Amniotic stem cell (primary cell): ENCODE measurements at places on chromosomes 5 and 9.

GRCh38 chr5:155530046-155530445, 516.5 kb downstream of the KIF4B start:
- DNase-seq, result no peak

- DNase-seq, result peak; percentile 61
These were observed 47.1 kb upstream of the RAI14 start for GRCh38 chr5:34608859-34609648.

GRCh38 chr9:97980918-97981845, 2.0 kb upstream of the ANP32B start:
- DNase-seq, result no peak

DNA sequence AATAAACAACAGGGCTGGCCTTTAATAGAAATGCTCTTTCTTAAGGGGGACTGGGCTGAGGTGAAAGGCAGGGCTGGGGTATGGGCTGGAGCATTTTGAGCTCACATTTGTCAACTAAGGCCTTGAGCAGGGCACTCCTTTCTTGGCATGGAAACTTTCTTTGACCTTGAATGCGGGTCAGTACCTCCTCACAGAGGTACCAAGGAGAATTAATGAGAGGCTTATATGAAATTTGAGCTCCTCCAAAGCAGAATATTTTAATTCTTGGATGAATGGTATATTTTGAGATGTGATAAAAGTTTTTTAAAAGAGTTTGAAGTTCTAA, 3.1 kb downstream of the CYSTM1 start:
- no peak for DNase-seq

- no peak for DNase-seq
These were observed 371.4 kb downstream of the TLE1 start for GRCh38 chr9:81317939-81318338.

GRCh38 chr5:140075371-140075770, 32.3 kb upstream of the NRG2 start:
- no peak for DNase-seq

DNA sequence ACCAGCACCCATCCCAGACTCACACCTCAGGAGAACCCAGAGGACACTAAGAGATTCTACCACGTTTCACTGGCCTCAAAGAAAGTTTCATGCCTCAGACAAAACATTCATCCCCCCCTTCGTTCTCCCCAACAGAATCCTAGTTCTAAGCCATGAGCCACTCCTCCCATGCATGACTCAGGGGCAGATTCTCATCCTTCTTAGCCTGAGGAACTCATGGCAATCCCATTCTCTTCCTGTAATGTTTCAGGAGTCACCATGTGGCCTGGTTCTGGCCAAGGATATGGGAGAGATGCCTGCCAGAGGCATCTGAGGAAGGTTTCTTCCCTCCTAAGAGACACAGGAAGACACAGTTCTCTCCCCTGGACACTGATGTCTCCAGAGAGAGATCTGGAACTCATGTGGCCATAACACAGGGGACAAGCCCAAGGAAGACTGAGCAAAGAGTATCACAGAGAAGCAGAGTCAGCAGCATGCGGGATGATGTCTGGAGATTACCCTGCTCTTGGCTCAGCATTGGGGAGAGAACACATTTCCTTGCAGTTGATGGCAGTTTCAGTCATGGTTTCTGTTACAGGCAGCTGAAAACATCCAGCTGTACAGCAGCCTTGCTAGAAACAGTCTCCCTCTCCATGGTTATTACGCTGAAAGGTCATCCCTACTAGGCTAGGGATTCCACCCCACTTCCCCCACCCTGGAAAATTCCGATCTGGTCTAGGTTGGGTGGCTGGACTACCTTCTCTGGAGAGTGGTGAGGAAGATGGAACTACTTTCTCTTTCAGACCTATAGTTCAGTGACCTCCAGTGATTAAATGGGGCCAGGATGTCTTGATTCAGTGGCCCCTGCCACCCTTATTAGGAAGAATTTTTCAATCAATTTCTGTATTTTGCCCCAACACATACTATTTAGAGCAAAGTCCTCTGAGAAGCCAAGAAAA, 115.4 kb downstream of the ZNF608 start:
- no peak for DNase-seq

DNA sequence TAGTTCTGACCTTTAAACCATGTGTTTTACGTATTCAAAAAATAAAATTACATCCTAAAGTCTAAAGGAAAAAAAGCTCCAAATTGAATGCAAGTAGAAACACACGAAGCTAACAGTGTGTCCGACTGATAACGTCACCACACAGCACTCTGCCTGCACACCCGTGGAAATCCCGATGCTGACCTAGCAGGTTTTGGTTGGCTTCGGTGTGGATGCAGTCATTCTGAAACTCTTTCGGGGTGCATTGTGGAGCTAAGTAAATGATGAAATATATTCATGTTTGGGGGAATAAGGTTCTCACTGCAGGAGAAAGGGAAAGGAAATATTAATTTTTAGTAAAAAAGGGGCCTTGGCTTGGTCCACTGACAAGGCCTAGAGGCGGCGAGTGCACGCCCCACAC, 2.0 kb downstream of the RASGEF1C start:
- no peak for DNase-seq

GRCh38 chr5:68267066-68267465, 51.5 kb downstream of the PIK3R1 start:
- no peak for DNase-seq

DNA sequence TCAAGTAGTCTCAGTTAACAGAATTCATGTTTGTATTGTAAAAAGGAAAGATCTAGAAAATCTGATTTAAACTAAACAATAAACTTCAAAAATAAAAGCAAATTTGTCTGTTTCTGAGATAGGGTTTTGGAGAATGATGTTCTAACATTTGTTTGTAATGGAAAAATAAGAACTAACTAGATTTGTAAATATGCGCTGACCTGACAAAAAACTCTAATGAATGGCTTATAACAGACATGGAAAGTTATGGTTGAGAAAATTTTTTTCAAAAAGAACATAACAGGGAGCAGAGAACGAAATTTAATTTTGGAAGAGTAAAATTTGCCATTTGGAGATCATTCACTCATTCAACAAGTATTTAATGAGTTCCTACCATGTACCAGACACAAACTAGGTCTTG, 179.0 kb upstream of the TARS1 start:
- no peak for DNase-seq

DNA sequence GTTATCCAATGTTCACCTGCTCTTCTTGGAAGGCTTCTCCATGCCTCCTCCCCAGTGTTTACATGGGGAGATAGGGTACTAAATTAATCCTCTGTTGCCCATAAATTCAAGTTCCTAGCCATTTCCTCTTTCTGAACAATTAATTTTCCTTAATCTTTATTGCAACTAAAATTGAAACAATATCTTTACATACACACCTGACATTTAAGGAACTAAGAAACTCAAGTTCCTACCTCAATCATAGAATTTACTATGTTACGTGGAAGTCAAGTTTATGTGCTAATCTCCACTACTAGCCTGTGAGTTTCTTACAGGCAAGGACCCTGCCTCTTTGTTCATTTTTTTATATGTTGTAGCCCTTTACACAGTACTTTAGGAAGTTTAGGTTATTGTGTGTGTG, 10.1 kb upstream of the ADRB2 start:
- DNase-seq, result no peak

- no peak for DNase-seq
These were observed 477.1 kb upstream of the SMC2 start for GRCh38 chr9:103617046-103617445.

DNA sequence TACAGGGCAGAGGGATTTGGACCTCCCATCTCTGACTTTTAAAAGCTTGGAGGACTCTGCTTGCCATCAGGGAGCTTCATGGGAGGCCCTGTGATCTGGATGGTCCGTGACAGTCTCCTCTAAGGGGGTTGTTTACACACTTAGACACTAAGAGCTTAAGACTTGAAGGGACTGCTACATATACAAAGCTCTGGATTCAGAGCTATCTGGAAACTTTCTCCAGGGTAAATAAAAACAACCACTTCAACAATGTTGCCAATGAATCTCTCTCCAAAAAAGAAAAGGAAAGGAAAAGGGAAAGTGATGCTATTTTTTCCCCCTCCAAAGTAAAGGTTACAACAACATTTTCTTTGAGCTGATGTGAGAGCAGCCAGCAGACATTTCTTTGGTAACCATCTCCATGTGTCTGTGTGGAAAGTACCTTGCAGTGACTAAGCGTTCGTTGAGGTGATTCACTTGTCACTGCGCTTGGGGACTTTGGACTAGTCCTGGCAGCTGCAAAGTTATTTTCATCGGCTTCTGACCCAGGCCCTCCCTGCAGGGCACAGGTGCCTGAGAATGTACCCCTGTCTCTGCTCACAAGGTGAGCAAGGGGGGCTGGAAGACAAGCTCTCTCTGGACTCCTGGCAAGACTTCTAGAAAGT, 262.1 kb upstream of the KLF4 start:
- peak; percentile 63 for DNase-seq

DNA sequence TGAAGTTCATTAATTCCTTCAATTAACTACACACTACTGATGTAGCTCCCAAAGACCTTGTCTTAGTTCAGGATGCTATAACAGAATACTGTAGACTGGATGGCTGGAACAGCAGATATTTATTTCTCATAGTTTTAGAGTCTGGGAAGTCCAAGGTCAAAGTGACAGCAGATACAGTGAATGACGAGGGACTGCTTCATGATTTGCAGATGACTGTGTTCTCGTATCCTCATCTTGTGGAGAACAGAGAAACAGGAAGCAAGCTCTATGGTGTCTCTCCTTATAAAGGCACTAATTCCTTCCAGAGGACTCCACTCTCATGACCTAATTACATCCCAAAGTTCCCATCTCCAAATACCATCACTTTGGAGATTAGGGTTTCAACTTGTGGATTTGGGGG, 65.6 kb upstream of the MAP1B start:
- DNase-seq, result no peak

- DNase-seq, result no peak
These were observed 27.2 kb upstream of the TNFSF8 start for GRCh38 chr9:114957558-114957957.

DNA sequence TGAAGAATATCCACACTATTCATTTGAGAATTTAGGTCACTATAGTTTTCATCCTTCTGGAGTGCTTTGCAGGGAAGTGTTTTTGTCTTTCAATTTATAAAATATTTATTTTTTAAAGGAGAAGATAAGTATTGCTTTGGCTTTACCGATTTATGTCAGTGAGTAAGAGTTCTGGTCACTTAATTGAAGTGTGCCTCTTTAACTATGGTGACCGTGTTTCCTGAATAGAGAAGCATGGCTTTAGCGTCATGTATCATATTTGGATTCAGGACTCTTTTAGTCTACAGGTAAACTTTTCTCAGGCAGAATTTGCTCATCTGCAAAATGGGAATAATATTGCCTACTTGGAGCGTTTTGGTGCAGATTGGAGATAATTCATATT, 902 bp downstream of the BDP1 start:
- no peak for DNase-seq
